Spinal cord (tissue), 10 donors: ENCODE measurements at places on chromosomes 1 and 21. TPM values are rescaled to one million over a fixed set of nuclear protein-coding genes. Genes with fewer than 3 reads are reported as not detected.

GRCh38 chr1:101389547-101389929 is 152.7 kb downstream of the S1PR1 start:
- no peak overlapping the region for H3K27ac ChIP-seq
- no peaks in the 10 kb centered on the region for H3K27me3 ChIP-seq
- H3K36me3 ChIP-seq = no peaks in the 10 kb centered on the region
- H3K4me1 ChIP-seq = no peaks in the 10 kb centered on the region
- no peak overlapping the region for H3K4me3 ChIP-seq

DNA sequence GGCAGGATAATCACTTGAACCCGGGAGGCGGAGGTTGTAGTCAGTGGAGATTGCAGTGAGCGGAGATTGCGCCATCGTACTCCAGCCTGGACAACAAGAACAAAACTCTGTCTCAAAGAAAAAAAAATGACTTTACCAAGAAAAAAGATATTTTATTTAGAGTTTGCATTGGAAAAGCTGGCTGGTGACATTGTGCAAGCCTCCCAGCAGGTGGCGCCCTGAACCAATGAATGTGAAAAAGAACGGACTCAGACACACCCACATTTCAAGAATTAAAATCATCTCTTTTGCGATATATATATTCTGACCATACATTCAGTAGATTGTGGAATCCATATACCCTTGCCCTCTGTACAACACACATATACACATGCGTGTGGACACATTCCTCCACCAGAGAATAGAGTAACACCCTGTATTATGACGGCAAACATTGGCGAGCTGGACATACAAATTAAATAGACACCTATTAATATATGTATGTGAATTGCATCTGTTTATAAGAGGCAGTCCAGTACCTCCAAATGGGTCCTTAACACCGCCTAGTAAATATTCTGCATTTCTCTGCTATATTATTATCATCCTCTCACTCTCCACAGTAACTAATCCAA is 39.0 kb upstream of the CADM3 start:
- H3K27ac ChIP-seq = no peak overlapping the region
- no peak overlapping the region for H3K4me3 ChIP-seq
- no peaks in the 10 kb centered on the region for H3K4me1 ChIP-seq
- DNase-seq = no peak

- H3K4me1 ChIP-seq = no peaks in the 10 kb centered on the region
- no peak overlapping the region for H3K27ac ChIP-seq
- H3K27me3 ChIP-seq = no peaks in the 10 kb centered on the region
- H3K4me3 ChIP-seq = no peak overlapping the region
- DNase-seq = no peak
These were observed 73.3 kb upstream of the TINAGL1 start for GRCh38 chr1:31502926-31503511.

The IGSF3 gene
- 25.7 TPM for total RNA-seq

GRCh38 chr1:6658359-6659060 is 33.8 kb downstream of the THAP3 start:
- H3K27ac ChIP-seq = no peak overlapping the region
- no peaks in the 10 kb centered on the region for H3K27me3 ChIP-seq
- H3K36me3 ChIP-seq = peaks cover 3% of the 10 kb centered on the region

DNA sequence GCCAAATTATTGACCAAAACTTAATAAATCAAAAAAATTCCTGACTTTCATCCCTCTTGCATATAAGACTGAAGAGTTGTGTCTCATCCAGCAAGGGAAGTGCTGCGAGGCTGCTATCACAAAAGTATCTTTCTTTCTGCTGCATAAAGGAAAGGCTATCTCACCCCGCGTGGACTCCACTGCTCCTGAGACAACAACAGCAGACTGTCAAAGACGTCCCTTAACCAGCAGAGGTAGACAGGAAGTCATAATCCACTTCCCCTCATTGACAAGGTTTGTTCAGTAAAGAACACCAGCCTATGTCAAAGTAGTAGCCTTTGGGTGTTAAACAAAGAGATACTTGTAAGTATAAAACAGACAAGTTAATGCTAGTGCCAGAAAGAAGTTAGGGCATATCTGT is 29.4 kb downstream of the VPS26C start:
- no peaks in the 10 kb centered on the region for H3K27me3 ChIP-seq
- DNase-seq = no peak
- H3K4me3 ChIP-seq = no peak overlapping the region
- peaks cover 28% of the 10 kb centered on the region for H3K36me3 ChIP-seq
- H3K4me1 ChIP-seq = no peaks in the 10 kb centered on the region

DNA sequence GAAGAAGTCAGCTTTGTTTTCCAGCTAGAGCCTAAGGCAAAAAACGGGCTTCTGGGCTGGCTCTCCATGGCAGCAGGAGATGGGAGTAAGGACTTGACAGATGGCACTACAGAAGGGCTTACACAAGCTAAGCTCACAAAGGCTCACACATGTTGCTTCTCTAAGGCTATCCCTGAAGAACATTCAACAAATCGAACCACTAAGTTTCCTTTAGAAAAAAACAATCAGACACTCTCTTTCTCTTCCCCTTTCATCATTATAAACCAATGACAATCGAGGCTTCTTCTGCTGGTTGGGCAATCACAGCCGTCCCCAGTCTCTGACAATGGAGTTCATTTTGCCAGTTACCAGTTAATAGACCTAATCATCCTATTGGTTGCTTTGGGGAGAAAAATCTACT is 40.5 kb downstream of the TRIT1 start:
- peak; percentile 70 for DNase-seq
- H3K4me1 ChIP-seq = peaks cover 10% of the 10 kb centered on the region
- no peak overlapping the region for H3K4me3 ChIP-seq
- H3K27me3 ChIP-seq = no peaks in the 10 kb centered on the region

DNA sequence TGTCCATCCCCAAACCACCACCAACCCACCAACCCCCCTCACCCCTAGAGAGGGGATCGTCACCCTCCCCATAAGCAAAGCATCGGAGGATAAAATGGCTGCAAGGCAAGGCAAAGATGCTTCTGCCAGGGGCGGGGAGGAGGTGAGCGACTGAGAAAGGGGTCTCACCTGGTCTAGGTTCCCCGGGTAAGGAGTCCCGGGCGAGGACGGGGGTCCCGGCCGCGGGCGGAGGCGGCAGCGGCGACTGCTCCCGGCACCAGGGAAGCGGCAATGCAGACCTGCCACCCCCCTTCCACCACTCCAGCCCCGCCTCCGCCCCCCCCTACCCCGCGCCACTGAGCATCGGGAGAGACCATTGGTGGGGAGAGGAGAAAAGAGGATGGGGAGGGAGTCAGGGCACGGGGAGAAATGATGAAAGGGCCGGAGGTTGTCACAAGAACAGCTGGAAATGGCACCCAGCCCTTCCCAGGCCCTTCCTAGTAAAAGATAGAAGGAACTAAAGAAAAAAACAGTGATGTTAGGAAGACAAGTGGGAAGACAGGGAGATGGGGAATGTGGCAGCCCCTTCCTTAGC is at the start of gene SV2A:
SV2A (minus strand) TSS at position 274 of the 574 bp plus-strand sequence. CDS start 4,004 bp downstream, outside the sequence.
- peaks cover 19% of the 10 kb centered on the region for H3K4me1 ChIP-seq
- DNase-seq = no peak
- no peak within 1 kb of the TSS for H3K27ac ChIP-seq
- H3K4me3 ChIP-seq = peak within 1 kb of the TSS; percentile 78
- no peaks in the 10 kb centered on the region for H3K27me3 ChIP-seq

DNA sequence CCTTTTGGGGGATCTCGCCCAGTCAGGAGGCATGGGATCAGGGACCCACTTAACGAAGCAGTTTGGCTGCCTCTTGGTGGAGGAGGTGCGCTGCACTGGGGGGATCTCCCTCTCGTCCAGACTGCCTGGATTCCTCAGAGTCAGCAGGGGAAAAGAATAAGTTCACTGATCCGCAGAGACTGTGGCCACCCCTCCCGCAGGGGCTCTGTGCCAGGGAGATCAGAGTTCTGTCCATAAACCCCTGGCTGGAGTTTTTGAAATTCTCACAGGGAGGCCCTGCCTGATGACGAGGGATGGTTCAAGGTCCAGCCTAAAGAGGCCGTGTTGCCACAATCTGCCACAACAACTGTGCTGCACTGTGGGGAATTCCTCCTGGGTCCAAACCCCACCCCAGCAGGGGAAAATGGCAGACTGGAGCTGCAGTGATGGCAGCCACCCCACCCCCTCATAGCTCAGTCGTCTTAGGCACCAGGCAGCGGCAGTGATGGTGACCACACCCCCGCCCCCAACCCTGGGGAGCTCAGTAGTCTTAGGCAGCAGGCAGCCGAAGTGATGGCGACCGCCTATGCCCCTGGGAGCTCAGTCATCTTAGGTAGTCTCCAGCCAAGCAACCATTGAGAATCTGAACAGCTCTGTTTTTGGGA is 273.8 kb upstream of the USP25 start:
- no peak overlapping the region for H3K27ac ChIP-seq
- no peaks in the 10 kb centered on the region for H3K4me1 ChIP-seq
- no peaks in the 10 kb centered on the region for H3K27me3 ChIP-seq
- H3K36me3 ChIP-seq = no peaks in the 10 kb centered on the region
- no peak overlapping the region for H3K4me3 ChIP-seq
- no peak for DNase-seq

The PGLYRP3 gene
- total RNA-seq = not detected
